ENCODE measurements at places on chromosomes 2 and 18.
A peak's percentile ranks its signal among the peaks of the same experiment; 100 is the strongest.

GRCh38 chr2:18940184-18940583 is 350.8 kb upstream of the NT5C1B start:
- DNase-seq, result no peak

GRCh38 chr2:1486670-1487069 is 73.4 kb downstream of the TPO start:
- no peak for DNase-seq

- no peak for DNase-seq
Measured at GRCh38 chr2:175624211-175624761, 377.8 kb downstream of the LNPK start.

- DNase-seq, result peak; percentile 13
Measured at GRCh38 chr2:171523088-171524017, 1.1 kb downstream of the CYBRD1 start.

DNA sequence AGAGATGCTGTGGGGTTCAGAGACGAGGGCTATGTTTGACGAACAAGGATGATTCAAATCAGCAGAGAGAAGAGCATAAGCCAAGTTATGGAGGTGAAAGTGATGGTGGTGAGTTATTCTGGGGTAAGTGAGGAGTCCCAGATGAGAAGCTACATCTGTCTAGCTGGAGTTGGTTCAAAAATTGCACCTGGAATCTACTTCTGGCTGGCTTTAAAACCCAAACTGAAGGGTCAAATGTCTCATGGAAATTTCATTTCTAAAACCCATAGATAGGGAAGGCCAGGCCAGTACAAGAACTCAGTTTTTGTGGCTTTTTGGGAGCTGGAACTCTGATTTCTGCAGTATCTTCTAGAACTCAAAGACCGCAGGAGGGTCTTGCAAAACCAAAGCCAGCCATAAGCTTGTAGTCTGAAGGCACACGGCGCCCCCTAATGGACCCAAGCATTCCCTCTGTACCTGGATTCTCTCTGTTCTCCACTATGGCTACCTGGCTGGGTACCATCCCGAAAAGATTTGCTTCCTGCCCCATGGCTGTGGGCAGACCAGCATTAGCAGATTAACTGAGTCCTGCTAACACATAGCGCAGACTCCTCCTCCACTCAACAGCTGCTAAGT is 229.1 kb upstream of the SLC14A2 start:
- no peak for DNase-seq

- no peak for DNase-seq
Measured at GRCh38 chr18:12369211-12369610, 7.8 kb downstream of the AFG3L2 start.

GRCh38 chr18:41969881-41970280 is 14.8 kb downstream of the PIK3C3 start:
- DNase-seq, result no peak

DNA sequence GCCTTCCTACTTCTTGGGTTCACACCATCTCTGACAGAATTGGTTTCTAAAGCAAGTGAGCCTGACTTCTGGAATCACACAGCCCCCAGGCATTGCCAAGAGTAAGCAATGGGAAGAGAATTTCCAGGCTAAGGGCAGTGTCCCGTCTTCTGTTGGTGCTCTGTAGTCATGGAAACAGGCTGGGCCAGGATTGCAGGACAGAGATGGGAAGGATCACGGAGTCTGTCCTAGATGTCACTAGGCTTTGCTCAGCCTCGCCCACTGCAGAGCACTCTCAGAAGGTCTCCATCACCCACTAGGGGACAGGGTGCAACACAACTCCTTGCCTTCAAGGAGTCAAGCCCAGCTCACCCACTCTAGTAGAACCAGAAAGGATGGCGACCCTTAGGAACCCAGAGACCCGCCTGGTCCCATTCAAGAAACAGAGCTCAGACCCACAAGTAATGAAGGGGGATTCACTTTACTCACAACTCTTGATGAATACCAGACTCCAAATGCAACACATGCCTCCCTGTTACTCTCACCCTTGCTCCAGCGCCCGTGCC is 48.6 kb upstream of the TEX51 start:
- no peak for DNase-seq

DNA sequence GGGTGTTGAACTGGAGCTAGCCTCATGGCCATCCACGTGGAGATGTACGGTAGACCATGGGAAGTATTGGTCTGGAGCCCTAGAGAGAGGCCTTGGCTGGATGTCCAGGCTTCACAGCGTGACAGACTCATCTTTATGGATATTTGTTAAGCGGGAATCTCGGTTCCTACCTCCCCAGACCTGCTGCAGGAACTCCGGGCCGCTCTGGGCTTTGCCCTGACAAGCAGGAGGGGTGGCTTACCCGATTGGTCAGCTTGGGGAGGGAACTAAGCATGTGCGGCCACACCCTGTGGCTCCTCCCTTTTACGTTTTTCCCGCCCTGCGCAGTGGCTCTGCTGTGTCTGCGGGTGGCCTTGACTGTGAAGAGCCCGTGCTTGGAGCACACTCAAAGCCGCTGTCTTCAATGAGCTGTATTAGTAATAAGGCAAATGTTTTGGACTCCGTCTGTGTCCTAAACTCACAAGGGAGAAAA is 52.3 kb downstream of the PAPOLG start:
- no peak for DNase-seq
